NCI-H345 (cell line): ENCODE measurements at places on chromosomes 1 and 21.

- DNase-seq, result no peak
These were observed 10.1 kb downstream of the DIPK1A start for GRCh38 chr1:92951141-92951582.

GRCh38 chr1:11567244-11568065 is 86.8 kb downstream of the FBXO2 start:
- DNase-seq, result no peak

GRCh38 chr1:205791568-205792180 is 16.4 kb upstream of the RAB29 start:
- DNase-seq, result peak; percentile 38

GRCh38 chr1:9275567-9276034 is 17.1 kb upstream of the SPSB1 start:
- no peak for DNase-seq

- no peak for DNase-seq
These were observed 43.9 kb downstream of the PIGK start for GRCh38 chr1:77175230-77175844.

- DNase-seq, result no peak
These were observed 11.7 kb upstream of the ALPL start for GRCh38 chr1:21497466-21498061.

GRCh38 chr1:116345011-116345410 is 28.0 kb upstream of the ATP1A1 start:
- no peak for DNase-seq

- DNase-seq, result peak; percentile 73
These were observed 9.5 kb upstream of the PADI3 start for GRCh38 chr1:17239420-17239819.

DNA sequence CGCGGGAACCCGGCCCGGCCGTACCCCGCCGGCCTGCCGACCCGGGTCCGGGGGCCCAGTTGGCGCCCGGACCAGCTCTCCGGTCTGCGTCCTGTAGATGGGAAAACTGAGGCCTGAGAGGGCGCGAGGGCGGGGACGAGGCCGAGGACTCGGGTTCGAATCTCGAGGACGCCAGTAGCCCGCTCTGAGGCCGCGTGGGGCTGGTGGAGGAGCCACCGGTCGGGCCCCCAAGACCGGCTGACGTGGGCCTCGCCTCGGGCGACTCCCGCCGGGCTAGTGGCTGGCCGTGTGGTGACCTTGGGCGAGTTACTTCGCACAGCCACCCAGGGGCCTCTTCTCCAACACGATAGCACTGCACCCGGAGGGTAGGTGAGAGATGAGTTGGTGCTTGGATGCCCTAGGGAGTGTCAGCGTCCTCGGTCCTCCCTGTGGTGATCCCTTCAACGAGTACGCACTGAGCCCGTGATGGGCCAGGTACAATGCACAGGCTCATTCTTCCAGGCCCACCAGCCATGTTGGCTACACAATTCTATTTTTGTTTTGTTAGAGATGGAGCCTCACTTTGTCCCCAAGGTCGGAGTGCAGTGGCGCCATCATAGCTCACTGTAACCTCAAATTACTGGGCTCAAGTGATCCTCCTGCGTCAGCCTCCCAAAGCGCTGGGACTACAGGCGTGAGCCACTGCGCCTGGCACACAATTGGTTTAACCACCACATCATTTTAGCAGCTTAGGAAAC is 404 bp upstream of the SCMH1 start:
- DNase-seq, result peak; percentile 45

DNA sequence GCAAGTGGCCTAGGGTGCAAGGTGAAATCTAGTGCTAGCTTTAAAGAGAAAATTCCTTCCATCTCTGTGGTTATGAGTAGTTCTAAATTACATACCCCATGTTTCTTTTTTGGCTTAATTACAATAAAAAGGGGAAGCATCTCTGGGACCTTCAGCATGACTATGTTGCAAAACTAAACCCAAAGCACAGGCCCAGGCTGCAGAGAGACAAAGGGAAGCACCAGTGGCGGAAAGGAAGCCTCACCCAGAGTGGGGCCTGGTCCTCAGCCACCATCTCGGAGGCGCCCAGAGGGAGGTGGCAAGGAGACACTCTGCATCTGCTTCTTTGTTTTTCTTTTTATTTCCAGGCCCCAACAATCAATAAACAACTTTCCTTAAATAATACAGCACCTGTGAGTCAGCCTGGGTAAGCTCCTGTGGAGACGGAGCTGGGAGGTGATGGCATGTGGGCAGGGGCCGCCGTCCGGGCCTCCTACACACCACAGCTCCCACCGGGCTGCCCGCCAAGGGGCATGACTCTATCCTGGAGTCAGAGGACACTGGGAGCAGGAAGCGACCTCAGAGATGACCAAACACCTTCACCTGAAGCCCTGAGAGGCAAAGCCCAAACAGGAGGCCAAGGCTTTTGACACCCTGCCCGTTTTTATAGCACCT is 21.7 kb downstream of the ITPKB start:
- DNase-seq, result no peak

DNA sequence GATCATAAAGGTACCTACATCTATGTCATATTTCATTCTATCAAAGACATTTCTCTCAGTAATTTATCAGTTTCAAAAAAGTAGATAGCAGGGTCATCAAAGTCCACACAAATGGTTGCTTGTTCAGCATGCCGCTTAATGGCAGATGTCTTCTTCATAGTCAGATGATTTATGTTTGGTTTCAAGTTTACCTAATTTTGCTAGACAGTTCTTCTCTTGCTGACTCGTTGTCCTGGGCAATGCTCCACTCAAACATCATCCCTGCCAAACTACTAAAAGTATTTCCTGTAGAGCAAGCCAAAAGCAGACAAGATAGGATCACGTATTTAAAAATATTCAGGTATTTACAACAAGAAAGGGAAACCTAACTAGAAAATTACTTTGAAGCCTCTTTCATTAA is 13.6 kb downstream of the NUP210L start:
- DNase-seq, result no peak
